Vagina (tissue), 2 donors: ENCODE measurements at places on chromosomes 7 and 10. TPM values are rescaled to one million over a fixed set of nuclear protein-coding genes. Genes with fewer than 3 reads are reported as not detected.

The GPR37 gene
- total RNA-seq: 0.98 TPM

GRCh38 chr10:103804871-103805270 lies 50.5 kb downstream of the SH3PXD2A start:
- H3K27me3 ChIP-seq: no peaks in the 10 kb centered on the region
- H3K4me1 ChIP-seq: peaks cover 6% of the 10 kb centered on the region
- H3K36me3 ChIP-seq: no peaks in the 10 kb centered on the region
- DNase-seq: no peak
- H3K27ac ChIP-seq: no peak overlapping the region

GRCh38 chr10:73894245-73894971 lies 16.5 kb upstream of the PLAU start:
- no peak overlapping the region for H3K27ac ChIP-seq
- DNase-seq: no peak
- H3K4me3 ChIP-seq: no peak overlapping the region
- H3K4me1 ChIP-seq: peaks cover 22% of the 10 kb centered on the region
- H3K36me3 ChIP-seq: no peaks in the 10 kb centered on the region
- H3K27me3 ChIP-seq: no peaks in the 10 kb centered on the region

DNA sequence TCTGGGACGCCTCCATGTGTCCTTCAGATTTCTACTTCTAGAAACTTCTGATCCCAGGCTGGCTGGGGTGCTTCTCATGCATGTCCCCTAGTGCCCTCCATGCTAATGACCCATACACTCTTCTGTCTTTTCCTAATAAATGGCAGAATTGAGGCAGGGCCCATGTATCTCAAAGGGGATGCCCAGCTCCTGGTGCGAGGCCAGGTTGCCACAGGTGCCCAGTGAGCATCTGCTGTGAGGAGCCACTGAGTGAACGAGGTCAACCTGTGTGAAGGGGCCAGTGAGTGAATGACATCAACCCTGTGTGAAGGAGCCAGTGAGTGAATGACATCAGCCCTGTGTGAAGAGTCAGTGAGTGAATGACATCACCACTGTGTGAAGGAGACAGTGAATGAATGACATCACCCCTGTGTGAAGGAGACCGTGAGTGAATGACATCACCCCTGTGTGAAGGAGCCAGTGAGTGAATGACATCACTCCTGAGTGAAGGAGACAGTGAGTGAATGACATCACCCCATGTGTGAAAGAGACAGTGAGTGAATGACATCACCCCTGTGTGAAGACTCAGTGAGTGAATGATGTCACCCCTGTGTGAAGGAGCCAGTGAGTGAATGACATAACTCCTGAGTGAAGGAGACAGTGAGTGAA lies 478.9 kb downstream of the PTPRN2 start:
- H3K4me1 ChIP-seq: no peaks in the 10 kb centered on the region
- H3K36me3 ChIP-seq: no peaks in the 10 kb centered on the region
- no peak for DNase-seq
- H3K27me3 ChIP-seq: no peaks in the 10 kb centered on the region

The GNG11 gene
- 15.0 TPM for total RNA-seq

DNA sequence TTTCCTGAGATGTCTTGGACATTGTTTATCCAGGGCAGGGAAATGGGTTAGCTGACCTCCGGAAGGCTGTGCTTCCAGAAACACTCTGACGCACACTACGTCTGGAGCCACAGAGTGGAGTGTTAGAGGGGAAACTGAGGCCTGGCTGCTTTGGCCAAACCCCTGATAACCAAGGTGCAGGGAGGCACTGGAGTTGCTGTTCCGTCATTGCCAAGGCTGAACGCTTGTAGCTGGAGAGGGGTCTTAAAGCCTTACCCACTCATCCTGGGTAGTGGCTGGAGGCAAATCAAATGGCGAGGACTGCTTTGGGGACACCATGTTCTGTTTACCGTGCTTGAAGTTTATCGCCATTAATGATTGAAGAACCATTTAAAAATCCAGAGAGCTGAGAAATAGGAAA lies 604.1 kb upstream of the FOXK1 start:
- H3K4me1 ChIP-seq: no peaks in the 10 kb centered on the region
- no peak overlapping the region for H3K27ac ChIP-seq
- no peak overlapping the region for H3K4me3 ChIP-seq
- DNase-seq: peak; percentile 18

DNA sequence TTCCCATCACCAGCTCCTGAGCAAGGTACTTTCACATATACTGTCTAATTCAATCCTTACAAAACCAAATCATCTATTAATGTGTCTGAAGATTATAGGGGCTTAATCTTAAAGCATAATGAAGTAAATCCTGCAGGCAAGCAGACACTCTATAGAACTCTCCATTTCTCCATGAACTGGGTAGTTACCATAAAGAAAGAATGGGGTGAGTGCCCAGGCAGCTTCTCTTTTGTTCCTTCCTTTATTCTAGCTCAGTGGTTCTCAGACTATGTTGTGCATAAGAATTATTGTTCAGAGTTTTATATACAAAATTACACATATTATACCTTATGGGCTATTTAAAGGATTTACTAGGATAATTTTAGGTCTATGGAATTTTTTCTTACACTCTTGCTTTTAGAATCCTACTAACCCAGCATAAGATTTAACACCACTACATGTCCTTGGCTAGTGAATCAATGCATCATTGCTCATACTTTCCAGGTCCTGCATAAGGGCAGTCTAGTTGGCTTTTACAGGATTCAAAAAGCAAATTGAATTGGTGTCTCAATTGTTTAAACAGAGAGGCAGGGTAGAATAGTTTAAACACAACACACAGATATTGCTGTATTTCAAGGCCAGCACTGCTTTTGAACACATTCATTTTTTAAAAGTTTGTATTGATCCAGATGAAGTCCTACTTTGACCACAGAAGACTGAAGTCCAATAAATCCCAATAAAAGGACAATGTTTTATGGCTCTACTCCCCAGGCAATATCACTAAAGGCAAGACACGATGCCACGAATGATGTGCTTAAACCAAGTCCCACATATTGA lies 12.9 kb downstream of the SGCE start:
- no peaks in the 10 kb centered on the region for H3K4me1 ChIP-seq
- no peaks in the 10 kb centered on the region for H3K36me3 ChIP-seq
- no peaks in the 10 kb centered on the region for H3K27me3 ChIP-seq
- H3K27ac ChIP-seq: no peak overlapping the region
- H3K4me3 ChIP-seq: no peak overlapping the region
- no peak for DNase-seq

The TMEM176B gene
- total RNA-seq: 60.6 TPM

The GJD4 gene
- not detected for total RNA-seq

GRCh38 chr7:140061607-140061930 lies 1.2 kb downstream of the PARP12 start:
- H3K4me1 ChIP-seq: peaks cover 31% of the 10 kb centered on the region
- H3K27ac ChIP-seq: peak overlapping the region; percentile 95
- H3K4me3 ChIP-seq: peak overlapping the region; percentile 85
